Aortic smooth muscle cell (primary cell): ENCODE measurements at places on chromosomes 5 and 9. TPM values are rescaled to one million over a fixed set of nuclear protein-coding genes. Genes with fewer than 3 reads are reported as not detected.

The CENPP gene
- 3.4 and 3.5 TPM in 2 replicates for total RNA-seq

The GLT6D1 gene
- total RNA-seq = not detected in 2 replicates

The FOXD4L5 gene
- under 0.01 and 0.06 TPM in 2 replicates for total RNA-seq

The COL15A1 gene
- total RNA-seq = 2.6 and 2.7 TPM in 2 replicates

The FBXW2 gene
- 31.0 and 40.3 TPM in 2 replicates for total RNA-seq

The CARTPT gene
- total RNA-seq = not detected in 2 replicates

The SPATA6L gene
- total RNA-seq = 0.79 and 0.81 TPM in 2 replicates

The CDX1 gene
- total RNA-seq = 0.12 and 0.13 TPM in 2 replicates

The EIF4E1B gene
- total RNA-seq = not detected in 2 replicates

The KIF24 gene
- total RNA-seq = 2.1 and 2.9 TPM in 2 replicates

The SPINK1 gene
- not detected in 2 replicates for total RNA-seq
